ENCODE measurements at places on chromosomes 2 and 18.
A peak's percentile ranks its signal among the peaks of the same experiment; 100 is the strongest.

GRCh38 chr2:218383892-218384519 lies 1.9 kb downstream of the SLC11A1 start:
- no peak for DNase-seq

GRCh38 chr18:26304511-26304910 lies 78.3 kb downstream of the TAF4B start:
- DNase-seq = no peak

GRCh38 chr2:65574993-65575392 lies 142.6 kb upstream of the SPRED2 start:
- DNase-seq = no peak

DNA sequence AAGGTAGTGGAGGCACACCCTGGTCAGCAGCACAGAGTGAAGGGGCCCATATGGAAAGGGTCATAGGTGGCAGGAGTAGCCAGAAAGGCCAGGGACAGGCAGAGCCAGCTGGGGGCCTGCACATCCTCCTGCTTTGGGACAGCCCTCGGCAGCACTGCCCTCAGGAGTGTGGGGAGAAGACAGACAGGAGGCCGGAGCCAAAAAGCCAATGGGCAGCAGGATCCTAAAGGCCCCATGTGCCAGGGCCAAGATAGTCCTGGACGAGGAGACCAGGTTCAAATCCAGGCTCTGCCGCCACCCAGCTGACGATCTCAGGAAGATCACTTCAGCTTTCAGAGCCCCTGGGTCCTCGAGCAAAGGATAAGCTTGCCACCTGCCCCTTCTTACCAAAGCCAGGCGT lies 220.1 kb downstream of the TMEM163 start:
- DNase-seq = no peak

DNA sequence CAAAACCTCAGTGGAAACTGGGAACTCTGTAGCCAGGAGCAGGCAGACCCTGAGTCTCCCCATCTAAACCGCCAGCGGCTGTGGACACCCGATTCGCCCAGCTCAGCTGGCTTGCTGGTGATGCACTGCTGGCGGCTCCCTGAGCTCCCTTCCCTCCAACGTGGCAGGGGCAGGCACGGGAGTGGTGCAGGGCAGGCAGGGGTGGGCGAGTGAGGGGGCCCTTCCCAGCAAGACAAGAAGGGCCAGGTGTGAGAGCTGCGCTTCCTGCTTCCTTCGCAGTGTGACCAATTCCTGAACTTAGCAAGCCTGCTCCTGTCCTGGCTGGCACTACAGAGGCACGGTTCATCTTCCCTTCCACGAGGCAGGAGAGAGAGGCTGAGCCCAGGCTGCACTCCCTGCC lies 12.3 kb upstream of the SEMA4C start:
- DNase-seq = no peak

DNA sequence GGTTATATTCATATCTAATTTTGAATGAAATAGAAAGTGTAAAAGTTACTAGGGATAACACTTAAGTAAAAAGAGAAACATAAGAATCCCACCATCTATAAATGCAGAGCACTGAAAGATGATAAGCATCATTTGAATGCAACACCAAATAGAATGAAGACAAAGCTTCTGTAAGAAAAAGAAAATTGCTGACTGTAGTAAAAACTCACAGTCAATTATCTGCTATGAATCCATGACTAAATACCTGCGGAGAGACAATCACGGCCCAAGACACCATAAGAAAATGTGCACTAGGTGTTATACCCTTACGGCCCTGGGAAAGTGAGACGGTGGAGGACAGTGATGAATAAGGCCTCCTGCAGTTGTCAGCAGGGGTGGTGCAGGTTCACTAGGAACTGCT lies 45.4 kb upstream of the OSR1 start:
- no peak for DNase-seq

DNA sequence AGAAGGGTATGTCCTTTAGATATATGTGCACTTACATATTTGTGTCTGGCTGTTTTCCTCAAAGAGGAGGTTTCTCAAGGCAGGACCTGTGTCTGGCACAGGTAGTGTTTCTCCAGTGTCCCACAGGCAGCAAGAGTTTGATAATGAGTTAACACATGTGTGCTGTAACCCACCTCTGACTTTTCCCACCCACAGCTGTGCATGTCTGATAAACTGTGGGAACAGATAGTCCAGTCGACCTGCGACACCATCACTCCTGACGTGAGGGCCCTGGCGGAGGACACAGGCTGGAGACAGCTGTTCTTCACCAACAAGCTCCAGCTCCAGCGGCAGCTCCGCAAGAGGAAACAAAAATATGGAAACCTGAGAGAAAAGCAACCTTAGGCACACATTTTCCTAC lies 58.2 kb downstream of the SLC16A14 start:
- no peak for DNase-seq

GRCh38 chr2:102143450-102143985 lies 972 bp downstream of the IL1R1 start:
- no peak for DNase-seq

- DNase-seq = no peak
These were observed 12.0 kb upstream of the MC5R start for GRCh38 chr18:13811993-13812392.

GRCh38 chr18:47438001-47438400 lies 186.5 kb upstream of the SKOR2 start:
- no peak for DNase-seq

- DNase-seq = no peak
These were observed 80.2 kb downstream of the CDK15 start for GRCh38 chr2:201886504-201886903.

GRCh38 chr2:68565858-68566257 lies 77.5 kb upstream of the PROKR1 start:
- no peak for DNase-seq

DNA sequence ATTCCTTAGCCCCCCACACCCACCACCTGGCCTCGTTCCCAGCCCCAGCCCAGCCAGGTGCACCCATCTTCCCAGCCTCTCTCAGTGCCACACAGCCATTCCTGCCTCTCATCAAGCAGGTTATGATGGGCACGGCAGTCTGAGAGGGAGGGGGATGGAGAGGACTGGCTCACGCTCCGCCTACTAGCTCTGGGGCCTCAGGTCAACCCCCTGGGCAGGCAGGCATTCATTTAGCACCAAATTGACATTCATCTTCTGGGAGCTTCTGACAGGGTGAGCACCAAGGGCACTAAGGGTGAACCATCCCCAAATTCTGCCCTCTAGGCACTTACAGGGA lies 66.2 kb upstream of the FOSL2 start:
- no peak for DNase-seq

- DNase-seq = peak; percentile 44
These were observed 38.5 kb downstream of the KCTD18 start for GRCh38 chr2:200471324-200471848.

- DNase-seq = no peak
These were observed 733 bp downstream of the ZC3H6 start for GRCh38 chr2:112275887-112276773.

All from D721Med (cell line).